ENCODE measurements at places on chromosomes 1 and 21.

- DNase-seq, result no peak
Observed at GRCh38 chr1:56196839-56197238, 382.5 kb downstream of the PLPP3 start.

DNA sequence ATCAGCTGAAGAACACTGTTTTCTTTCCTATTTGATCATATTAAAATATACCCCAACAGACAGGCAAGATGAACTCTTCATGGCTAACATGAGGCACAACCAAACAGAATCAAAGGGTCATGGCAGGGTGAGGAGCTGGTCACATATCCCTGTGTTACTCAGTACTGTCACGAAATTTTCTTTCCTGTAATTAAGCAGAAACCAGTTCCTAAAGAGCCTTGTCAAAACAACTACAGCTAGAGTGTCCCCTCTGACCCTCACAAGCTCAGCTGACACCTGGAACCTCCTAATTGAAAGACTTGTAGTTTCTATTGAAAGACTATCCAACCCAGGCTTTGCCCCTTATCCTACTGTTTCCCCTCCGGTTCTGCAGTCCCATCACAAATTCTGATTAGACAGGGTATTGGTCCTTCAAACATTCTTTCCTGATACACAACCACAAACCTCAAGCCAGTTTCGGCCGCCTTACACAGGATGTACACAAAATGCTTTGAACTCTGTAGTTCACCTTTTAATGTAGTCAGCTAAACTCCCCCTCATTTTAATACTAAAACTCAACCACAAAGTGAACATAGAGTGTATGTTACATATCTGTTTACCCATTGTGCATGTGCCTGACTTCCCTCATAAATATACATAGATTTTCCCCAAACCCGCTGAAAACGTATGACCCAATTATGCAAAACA is 651.9 kb downstream of the MRPL39 start:
- no peak for DNase-seq

DNA sequence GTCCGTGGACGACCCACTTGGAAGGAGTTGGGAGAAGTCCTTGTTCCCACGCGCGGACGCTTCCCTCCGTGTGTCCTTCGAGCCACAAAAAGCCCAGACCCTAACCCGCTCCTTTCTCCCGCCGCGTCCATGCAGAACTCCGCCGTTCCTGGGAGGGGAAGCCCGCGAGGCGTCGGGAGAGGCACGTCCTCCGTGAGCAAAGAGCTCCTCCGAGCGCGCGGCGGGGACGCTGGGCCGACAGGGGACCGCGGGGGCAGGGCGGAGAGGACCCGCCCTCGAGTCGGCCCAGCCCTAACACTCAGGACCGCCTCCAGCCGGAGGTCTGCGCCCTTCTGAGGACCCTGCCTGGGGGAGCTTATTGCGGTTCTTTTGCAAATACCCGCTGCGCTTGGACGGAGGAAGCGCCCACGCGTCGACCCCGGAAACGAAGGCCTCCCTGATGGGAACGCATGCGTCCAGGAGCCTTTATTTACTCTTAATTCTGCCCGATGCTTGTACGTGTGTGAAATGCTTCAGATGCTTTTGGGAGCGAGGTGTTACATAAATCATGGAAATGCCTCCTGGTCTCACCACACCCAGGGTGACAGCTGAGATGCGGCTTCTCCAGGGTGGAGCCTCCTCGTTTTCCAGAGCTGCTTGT is 32.4 kb downstream of the PRMT2 start:
- DNase-seq, result peak; percentile 43

DNA sequence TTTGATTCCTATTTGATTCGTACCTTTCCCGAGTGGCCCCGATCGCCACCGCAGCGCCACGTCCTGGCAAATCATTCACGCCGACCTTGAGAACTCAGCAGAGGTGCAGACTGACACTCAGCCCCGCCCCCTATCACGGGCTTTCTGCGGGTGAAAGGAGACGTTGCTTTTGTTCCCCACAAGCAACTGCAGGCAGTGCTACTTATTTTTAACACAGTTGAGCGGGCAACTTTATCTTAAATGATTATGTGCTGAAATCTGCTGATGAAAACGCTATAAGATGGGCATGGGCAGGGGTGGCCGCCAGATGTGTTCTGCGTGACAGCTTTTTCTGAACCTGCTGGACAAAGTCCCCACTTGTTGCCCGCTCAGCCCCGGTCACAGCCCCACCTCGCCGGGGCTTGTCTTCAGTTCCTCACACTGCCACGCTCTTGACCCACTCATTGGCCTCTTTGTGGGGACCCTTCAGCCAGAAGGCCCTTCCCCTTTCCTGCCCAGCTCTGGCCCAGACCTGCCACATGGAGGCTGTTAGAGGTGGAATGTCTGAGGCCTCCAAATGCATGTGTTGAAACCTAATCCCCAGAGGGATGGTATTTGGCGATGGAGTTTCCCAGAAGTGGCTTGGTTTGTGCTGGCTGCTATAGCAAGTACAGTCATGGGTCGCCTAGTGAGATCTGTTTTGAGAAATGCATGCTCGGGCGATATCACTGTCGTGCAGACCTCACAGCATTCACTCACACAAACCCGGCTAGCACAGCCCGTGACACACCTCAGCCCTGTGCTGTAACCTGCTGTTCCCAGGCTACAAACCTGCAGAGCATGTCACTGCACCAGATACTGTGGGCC is 15.7 kb upstream of the PDXK start:
- DNase-seq, result no peak

DNA sequence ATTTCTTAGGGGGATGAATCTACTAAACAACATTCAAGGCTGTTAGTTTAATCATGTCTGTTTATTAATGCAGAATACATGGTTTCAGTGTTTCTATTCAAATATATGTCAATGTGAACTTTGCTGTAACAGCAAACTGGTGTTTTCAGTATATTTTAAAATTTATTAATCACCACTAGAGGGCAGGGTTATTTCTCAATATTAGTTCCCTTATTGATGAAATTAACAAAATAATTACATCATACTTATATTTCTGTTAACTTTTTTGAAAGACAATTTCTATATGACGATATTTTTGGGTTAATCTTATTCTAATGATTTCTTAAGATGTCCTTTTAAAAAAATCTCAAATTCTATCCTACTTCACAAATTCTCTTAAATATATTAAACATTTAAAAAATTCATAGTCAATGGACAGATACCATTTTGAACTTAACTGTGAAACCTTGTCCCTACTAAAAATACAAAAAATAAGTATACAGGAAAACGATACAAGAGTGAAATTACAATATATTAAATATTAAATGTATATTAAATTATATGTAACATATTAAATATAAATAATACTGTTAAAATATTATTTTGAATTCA is 1034.1 kb upstream of the PRMT6 start:
- DNase-seq, result no peak

GRCh38 chr1:116733476-116734365 is 20.5 kb upstream of the CD2 start:
- no peak for DNase-seq

GRCh38 chr21:36976882-36977651 is 10.6 kb upstream of the HLCS start:
- DNase-seq, result peak; percentile 60

DNA sequence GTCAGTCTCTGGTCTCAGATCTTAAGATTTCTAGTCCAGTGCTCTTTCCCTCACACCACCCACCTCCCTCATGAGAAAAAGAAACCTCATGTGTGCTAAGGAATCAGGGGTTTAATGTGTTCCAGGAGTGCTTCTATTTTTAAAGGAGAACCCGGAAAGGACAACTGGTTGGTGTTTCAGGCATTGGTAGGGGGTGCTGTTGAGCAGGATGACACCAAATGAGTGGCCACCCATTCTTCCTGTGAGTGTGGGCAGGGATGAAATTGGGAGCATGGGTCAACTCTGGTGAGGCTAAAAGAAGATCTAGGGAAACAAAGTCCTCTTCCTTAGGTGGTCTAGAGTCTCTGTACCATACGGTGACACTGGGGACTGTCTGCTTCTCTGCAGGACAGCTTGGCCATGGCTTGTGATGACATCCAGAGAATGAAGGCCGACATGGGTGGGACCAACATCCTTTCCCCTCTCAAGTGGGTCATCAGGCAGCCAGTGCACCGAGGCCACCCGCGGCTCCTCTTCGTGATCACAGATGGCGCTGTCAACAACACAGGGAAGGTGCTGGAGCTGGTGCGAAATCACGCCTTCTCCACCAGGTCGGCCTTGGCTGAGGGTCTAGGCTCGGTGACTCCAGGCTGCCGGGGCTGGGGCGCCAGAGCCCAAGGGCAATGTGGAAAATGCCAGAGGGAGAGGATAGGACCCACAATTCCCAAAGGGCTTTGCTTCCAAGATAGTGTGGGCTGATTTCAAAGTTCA is 39.3 kb downstream of the VWA5B1 start:
- DNase-seq, result no peak

DNA sequence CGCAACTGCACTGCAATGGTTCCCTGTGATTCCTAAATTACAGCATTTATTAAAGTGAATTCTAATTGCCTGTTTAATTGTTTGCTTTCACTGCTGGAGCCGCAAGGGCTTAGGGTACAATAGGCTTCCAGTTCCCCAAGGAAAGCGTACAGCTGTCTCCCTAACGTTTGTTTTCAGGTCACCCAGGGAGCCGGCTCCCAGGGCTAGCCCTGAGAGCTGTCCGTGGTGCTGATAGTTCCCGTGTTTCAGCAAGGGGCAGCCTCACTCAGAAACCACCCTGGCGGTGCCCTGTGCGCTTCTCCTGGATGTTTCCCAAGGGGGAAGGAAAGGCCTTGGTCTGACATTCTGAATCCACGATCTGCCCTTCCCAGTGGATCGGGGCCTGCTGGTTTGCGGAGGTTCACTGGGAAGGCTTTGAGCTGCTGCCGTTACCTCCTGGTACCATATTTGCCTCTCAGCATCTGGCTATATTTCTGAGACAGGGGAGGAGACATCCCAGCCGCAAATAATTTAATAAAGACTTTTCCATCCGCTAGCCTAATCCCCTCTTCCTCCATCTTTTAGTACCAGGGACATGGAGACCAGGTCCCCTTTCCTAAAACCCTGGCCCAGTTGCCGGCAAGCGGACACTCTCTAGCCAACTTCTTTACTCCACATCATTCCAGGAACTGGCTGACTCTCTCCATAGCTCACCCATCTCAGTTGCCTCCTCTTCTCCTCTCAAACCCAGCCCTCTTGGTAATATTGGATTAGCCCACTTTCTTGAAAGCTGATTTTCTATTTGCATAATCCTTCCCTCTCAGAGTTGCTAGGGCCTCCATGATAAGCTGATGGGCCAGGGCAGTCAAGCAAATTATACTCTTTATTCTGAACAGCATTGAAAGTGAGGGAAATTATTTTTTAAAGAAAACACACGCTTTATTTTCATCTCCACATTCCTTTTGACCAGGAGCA is 149.0 kb downstream of the IGSF21 start:
- DNase-seq, result peak; percentile 20

DNA sequence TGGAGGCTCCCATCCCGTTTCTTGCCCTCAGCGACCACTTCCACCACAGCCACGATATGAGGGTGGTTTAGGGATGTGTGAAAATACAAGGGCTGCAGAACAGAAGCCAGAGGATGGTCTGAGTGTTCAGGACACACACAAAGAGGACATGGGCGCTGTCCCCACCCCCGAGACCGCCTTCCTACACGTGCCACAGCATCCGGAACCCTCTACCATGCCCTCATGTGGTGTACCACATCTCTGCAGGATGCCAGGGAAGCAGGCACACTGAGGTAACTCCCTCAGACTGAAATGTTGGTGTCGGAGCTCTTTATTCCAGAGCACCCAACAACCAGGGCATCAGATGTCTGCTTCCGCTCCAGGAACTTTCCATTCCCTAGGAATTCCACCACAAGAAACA is 23.1 kb downstream of the NPHP4 start:
- DNase-seq, result no peak

DNA sequence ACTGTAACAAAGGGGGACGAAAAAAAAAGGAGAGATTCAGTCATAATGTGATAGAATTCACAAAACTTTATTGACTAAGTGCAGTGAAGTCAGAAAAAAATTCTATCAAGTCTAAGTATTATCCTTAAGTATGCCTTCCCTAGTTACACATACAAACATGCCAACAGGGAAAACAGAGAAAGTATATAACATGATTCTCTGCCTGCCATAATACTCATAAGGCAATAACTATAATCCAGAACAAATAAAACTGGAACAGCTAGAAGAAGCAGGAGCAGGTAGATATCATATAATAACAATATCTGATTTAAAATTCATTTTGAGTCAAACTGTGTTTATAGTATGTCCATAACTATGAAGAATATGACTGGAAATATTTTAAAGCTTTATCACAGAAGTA is 184.3 kb downstream of the FAF1 start:
- DNase-seq, result no peak

GRCh38 chr1:180258935-180259334 is 28.9 kb downstream of the LHX4 start:
- no peak for DNase-seq

DNA sequence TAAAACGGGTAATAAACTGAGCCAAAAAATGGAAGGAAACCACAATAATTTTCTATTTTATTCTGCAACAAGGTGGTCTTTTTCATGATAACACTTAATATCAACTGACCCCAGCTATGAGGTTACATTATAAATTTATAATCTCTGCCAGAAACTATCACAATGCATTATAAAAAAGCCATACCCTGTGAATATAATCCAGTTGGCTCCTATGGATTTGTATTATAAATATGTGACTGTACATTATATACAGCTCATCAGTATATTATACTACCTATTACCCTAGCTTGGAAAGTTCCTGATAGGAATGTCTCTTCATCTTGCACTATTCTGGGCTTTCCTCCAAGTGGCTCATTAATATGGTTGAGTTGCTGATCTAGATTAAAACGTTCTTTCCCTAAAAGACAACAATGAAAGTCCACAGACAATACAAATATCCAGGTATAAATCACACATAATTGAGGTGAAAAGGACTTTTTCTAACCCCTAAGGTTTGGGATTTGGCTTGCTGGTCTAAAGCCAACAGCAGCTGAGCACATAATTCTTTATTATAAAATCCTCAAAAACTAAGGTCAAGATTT is 487.7 kb downstream of the TTLL7 start:
- no peak for DNase-seq

- no peak for DNase-seq
Observed at GRCh38 chr1:226983247-226983991, 43.3 kb downstream of the COQ8A start.

- no peak for DNase-seq
Observed at GRCh38 chr1:12553963-12554362, 64.0 kb downstream of the DHRS3 start.

- DNase-seq, result no peak
Observed at GRCh38 chr1:27752360-27752759, 20.7 kb upstream of the STX12 start.

GRCh38 chr1:14668538-14668937 is 70.1 kb downstream of the KAZN start:
- DNase-seq, result no peak

- DNase-seq, result no peak
Observed at GRCh38 chr1:218390618-218391017, 45.5 kb downstream of the TGFB2 start.

DNA sequence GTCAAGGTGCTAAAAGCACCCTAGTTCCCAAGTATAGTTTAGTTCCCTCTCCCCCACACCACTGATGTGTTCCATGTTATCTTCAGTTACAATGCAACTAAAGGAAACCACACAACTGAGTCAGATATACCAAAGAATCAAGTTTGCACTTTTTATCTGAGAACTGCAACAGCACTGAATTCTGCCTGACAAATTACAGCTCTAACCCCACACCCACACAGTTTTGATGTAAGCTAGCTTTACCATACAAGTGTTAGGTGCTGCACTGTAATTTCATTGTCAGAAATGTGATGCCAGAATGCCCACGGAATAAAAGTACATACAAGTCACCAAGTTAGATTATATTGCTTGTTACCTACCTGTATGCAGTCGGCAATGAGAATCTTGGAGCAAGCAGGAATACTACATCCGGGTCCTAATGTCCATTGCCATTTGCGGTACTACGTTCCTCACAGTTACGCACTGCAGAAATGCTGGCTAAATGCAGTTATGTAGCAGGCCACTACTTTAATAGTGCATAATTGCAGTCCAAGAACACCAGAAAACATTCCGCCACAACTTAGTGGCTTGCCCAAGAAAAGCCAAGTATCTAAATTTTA is 12.1 kb downstream of the SFPQ start:
- no peak for DNase-seq

Data from BE2C (cell line).